ENCODE measurements at places on chromosomes 7 and 10.

DNA sequence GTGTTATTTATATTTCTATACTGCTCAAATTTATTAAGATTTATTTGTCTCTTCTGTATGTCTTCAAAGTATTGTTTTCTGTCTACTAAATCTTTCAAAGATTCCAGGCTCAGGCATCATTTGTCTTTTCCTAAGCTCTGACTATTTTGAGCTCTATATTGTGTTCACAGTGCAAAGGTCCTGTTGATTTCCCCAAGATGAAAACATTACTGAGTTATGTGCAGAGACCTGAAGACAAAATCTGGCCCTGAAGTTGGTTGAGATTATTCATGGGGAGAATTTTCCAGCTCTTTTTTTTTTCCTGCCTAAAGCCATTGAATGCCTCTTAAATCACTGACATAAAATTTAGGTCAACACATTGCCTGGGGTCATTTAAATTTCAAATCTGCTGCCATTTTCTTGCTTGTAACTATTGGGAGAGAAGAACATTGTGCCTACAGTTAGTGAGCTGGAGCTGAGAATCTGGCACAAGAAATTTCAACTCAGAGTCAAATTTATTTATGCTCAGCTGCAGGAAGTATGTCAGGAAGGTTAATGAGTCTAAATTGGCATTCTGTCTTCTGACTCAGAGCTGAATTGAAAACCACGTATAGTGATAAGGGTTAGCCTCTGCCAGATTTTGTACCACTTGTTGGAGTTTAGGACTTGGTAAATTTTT is 31.6 kb downstream of the CSTF2T start:
- no peak for DNase-seq

- DNase-seq, result no peak
Observed at GRCh38 chr10:120034236-120034635, 141.7 kb downstream of the SEC23IP start.

DNA sequence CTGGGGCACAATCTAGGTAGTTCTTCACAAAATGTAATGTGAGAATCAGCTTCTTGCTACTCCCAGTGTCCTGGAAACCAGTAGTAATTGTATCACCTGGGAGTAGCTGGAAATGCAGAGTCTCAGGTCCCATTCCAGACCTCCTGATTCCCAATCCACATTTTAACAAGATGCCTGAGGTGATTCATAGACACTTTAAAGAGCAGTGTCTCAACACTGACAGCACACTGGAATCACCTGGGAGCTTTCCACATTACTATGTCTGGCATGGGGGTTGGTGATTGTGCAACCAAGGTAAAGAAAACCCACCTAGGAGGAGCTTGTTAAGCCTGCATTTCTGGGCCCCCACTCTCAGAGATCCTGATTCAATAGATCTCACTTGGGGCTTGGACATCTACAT is 11.1 kb downstream of the DPY19L1 start:
- DNase-seq, result no peak

DNA sequence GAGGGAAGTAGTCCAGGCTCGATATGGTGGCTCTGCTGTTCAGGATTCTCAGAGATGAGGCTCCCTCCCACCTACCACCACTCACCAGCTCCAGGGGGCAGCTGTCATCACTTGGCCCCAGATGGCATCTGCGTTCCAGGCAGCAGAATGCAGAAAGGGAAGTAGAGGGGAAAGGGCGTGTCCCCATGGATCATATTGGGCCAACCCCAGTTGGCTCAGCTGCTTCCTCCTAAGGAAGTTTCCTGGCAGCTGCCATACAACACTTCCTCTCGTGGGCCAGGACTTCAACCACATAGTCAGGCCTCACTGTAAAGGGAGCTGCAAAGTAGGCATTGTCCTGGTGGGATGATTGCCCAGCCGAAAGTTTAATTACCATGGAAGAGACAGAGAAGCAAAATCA is 1.6 kb upstream of the TEX36 start:
- no peak for DNase-seq

GRCh38 chr7:144513334-144513733 is 109.8 kb upstream of the NOBOX start:
- DNase-seq, result peak; percentile 20

GRCh38 chr10:53841483-53842145 is 959.4 kb downstream of the PCDH15 start:
- no peak for DNase-seq

DNA sequence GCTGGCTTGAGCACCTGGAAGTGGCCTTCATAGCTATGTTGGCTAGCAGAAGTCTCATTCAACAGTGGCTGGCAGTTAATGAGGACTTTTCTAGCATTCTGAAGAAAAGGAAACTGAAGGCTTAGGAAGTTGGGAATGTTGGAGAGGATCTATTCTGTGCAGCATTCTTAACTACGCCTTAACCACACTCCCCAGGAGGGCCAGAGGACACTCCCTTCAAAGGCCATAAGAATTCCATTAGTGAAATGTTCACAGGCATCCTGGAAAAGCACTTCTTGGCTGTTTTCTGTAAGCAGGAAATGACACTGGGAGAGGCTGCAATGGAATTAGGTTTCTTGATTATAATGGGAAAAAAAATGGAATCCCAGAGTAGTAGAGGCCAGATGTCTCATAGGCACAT is 188.9 kb downstream of the ARHGAP12 start:
- DNase-seq, result no peak

- DNase-seq, result peak; percentile 81
Observed at GRCh38 chr7:98870121-98870651, 372 bp upstream of the TMEM130 start.

DNA sequence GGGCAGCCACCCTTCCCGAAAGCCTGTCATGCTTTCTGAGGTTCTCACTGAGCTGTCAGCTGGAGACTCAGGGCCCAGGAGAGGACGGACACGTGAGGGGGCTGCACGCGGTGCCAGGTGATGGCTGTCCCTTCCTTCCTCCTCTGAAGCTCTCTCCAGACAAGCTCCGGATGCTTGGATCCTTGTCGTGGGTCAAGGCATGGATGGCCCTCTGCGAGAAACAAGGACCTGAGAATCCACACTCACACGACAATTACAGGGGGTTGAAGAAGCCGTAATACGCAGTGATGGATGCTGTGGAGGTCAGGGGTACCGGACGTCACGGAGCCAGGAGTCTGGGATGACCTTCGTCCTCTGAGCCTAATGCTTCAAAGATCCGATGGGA is 170.3 kb downstream of the USP6NL start:
- no peak for DNase-seq

DNA sequence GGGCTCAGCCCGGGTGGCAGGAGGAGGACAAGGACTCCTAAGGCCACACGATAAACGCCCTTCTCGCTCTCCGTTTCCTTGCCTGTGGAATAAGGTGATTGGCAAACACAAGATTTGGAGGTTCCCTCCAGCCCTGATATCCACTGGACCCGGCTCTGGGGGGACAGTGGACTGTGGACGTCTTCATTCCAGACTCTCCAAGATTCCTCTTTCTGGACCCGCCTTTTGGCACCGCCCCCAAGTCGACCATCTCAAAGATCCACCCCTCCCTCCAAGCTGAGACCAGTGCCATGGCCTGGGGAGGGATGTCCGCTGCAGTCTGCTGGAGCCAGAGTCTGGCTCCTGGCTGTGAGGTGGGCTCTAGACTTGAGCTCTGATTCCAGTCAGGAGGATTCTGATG is 23.6 kb downstream of the ZNF783 start:
- no peak for DNase-seq

DNA sequence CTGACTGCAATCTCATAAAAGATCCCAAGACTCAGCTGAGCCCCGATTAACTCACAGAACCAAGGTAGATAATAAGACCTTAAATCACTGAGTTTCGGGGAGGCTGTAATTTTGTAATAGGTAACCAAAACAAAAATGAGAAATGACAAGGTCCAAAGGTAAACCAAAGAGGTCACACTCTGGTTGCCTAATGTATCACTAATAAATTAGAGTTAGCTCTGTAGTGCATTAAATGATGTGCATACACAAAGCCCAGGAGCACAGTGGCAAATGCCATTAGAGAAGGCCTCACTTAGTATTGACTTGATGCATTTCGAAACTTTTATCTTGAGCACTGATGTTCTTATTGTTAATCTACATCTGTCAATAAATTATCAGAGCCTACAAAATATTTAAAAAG is 237.7 kb upstream of the CCDC6 start:
- DNase-seq, result no peak

- DNase-seq, result peak; percentile 25
Observed at GRCh38 chr10:95655571-95656290, 780 bp downstream of the ALDH18A1 start.

DNA sequence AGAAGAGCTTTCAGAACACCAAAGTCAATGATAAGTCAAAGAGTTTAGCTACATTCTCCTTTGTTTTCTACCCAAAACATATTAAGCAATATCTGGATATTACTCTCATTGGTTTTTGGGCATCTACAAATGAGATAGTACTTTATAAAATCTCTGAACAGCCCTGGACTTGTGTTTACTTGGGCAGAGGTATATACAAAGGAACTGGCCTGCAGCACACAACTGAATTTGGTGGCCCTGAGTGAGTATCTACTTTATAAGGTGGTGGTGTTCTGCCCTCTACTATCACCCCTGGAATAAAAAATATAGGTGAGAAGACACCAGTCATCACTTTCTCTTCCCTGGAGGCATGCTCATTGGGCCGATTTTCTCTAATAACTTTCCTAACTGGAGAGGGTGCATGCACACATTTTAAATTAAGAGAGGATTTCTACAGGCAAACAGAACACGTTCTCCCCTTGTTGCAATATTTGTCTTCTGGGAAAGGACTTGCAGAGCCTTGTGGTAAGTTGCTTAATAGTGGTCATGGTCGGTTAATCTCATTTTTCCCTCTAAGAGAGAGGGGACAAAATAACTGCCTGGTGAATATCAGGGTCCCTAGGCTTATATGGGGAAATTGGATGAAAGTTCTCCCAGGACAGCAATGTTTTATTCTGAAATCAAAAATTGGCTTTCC is 41.1 kb downstream of the OTUD1 start:
- no peak for DNase-seq

All from GM20000 (cell line).